Forelimb muscle (tissue), 1 donor: ENCODE measurements at places on chromosomes 5 and 9. TPM values are rescaled to one million over a fixed set of nuclear protein-coding genes. Genes with fewer than 3 reads are reported as not detected.

GRCh38 chr5:147460380-147460779, 49.5 kb downstream of the DPYSL3 start:
- DNase-seq: no peak

DNA sequence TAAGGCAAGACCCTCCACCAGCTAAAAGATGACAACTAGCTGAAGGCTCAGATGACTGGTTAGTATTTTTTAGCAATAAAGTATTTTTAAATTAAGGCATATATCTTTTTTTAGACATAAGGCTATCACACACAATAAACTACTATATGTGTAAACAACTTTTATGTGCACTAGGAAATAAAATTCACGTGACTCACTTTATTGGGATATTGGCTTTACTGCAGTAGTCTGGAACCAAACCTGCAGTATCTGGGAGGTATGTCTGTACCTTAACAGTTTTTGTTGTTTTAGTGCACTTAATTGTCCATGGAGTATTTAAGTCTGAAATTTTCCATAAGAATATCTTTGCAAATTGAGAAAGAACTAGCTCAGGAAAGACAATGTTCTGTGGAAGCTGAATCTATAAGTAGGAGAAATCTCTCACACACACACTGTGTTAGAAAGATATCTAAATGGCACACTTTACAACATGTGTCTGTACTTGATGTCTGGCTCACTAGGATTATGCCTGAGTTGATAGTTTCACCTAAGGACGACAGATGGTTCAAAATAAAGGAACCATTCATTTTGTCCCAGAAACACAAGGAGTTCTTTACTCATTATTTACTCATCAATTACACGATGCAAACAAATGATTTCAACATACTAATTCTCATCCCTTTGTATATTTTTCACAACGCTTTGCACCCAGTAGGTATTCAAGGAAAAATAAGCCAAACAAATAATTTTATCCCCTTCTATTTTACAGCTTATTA, 4.6 kb downstream of the RAPGEF6 start:
- DNase-seq: no peak

- no peak for DNase-seq
Observed at GRCh38 chr5:120240706-120241105, 223.4 kb upstream of the PRR16 start.

GRCh38 chr5:39195198-39195826, 24.1 kb downstream of the FYB1 start:
- no peak for DNase-seq

GRCh38 chr9:134776080-134776796, 104.4 kb upstream of the FCN2 start:
- DNase-seq: no peak

GRCh38 chr5:178576591-178577351, 13.4 kb downstream of the COL23A1 start:
- DNase-seq: no peak

DNA sequence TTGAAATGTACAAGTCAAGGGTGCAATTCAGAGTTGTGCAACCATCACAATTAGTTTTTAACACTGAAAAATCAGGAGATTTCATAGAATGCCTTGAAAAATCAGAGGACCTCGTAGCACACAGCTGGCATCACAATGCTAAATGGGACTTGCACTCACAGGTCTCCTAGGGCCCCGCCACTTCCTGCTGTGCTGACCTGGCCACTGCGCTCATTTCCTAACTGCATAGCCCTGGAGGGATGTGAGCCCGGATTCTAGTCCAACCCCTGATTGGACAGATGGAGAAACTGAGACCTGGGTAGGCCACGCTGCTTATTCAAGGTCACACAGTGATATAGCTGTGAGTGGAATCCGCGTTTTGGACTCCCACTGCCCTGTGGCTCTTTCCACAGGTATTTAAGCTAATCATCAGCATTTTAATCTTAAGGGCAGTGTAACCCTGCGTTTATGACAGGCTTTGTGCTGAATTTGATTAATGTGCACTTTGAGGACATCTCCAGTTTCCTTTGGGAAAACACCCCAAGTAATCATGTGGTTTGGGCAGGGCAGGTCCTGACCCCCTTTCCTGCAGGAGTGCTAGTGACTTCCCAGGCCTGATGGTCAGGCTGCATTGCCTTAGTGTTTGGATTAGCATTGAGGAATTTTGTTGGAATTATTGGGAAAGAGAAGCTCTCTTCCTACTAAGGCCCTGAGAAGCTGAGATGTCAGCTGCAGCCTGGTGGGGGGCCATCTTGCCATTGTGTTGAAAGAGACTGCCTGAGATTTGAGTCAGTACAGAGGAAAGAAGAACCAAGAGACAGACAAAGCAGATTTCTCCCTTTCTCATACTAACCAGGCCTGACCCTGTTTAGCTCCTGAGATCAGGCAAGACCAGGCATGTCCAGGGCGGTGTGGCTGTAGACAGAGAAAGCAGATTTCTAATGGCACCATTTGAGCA, 36.2 kb downstream of the STC2 start:
- no peak for DNase-seq

DNA sequence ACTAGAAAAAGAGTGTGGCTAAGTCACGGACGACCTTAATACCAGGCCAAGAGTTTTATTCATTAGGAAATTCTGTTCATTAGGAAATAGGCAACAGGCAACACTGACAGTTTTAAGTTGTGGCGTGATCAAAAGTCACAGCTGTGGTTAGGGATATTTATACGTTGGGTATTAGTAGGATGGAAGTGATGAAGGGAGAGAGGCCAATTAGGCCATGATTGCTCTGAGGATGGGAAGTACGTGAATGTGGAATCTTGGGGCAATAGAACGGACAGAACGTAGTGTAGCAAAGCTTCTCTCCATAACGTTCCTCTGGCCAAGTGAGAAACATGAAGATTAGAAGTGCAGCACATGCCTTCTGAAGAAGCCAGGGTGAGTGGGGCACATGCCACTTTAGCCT, 290.1 kb upstream of the ZNF608 start:
- no peak for DNase-seq

DNA sequence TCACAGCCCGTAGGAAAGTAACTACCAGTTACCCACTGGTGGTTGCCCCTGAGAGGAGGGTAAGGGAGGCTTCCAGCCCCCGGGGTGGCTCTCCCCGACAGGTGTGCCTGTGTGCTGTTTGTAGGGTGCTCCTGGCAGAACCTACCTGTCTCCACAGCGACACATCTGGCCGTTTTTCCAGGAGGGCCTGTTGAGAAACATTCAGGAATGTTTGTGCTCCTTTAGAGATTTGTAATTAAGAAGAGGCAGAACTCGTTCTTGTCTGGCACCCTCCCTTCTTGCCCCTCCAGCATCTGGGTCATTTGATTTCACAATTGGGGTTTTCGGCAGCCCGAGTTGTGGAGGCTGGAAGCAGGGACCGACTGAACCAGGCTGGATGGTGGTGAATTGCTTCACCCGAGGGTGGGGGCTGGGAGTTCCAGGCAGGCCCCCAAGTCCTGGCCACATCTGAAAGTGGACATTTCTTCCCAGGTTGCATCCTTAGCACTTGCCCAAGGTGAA, 74.2 kb downstream of the WWC1 start:
- DNase-seq: no peak

ZNF879 gene
- polyA plus RNA-seq: 4.0 TPM

C5orf52 gene
- polyA plus RNA-seq: not detected

ADAMTS16 gene
- polyA plus RNA-seq: 5.3 TPM

DNA sequence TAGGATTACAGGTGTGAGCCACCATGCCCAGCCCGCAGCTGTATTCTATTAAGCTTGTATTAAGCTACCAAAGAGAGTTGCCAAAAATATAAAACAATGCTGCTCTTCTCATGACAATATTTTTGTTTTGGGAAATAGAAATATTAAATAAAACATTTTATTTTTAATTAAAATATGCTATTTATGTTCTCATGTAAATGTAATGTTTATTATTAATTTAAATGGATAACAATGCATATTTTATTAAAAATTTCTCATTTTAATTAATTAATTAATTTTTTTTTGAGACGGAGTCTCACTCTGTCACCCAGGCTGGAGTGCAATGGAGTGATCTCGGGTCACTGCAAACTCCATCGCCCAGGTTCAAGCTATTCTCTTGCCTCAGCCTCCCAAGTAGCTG, 117.5 kb downstream of the ANKRD55 start:
- no peak for DNase-seq

EQTN gene
- polyA plus RNA-seq: not detected

GRCh38 chr9:75962662-75963036, 72.2 kb downstream of the PCSK5 start:
- DNase-seq: no peak

DNA sequence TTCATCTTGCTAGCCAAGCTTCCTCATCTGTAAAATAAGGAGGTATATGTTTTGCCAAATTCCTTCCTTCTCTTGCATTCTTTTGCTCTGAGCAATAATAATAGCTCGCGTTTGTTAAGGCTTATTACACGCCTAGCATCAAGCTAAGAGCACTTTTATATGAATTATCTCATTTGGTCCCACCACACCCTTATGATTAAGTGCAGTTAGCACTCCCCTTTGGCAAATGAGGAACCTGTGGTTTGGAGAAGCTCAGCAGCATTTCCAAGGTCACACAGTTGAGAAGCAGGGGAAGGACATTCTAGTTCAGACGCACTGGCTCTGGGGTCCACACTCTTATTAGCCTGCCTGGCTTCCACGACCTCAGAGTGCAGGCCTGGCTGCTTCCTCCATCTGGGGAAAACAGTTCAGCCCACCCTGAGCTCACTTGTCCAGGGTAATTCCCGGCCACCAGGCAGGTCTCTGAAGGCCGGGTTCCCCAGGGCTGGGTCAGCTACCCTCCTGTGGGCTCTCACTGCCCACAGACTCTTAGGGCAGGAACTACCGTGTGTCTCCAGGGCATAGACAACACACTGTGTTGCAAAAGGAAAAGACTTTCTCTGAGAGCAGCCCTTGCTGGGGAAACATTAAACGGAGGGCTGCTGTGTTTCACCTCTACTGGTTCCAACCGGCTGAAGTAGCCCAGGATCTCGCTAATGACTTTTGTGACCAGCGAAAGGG, 9.9 kb upstream of the FBP1 start:
- no peak for DNase-seq

DNA sequence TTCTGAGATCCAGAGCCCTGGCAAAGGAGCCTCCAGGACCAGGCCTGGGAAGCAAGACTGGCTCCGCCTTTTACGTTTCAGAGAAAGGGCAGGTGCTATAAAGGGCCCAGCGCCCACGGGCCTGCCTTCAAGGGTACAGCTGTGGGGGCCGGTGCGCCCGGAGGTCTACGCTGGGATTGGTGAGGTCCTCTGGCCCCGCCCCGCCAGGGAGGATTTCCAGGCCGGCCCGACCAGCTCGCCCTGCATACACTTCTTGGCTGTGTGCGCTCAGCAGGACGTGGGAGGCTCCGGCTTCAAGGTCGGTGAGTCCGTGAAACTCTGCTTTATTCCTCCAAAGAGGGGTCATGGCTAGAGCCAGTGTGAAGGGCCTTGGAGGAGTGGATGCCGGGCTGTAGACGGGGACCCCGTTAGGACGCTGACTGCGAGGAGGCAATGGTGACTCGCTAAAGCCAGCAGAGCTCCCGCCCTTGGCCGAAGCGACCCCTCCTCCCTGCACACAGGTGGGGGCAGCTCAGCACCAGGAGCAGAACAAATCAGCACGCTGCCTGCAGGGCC, at the start of gene CKMT2:
TSS of gene CKMT2 (plus strand) at position 243 of the 555 bp plus-strand sequence. CDS start 17,811 bp downstream, outside the sequence.
- no peak for DNase-seq

- DNase-seq: no peak
Observed at GRCh38 chr5:86894056-86894455, 276.3 kb downstream of the COX7C start.

GRCh38 chr5:66558560-66558959, 37.6 kb upstream of the MAST4 start:
- no peak for DNase-seq

RLN1 gene
- polyA plus RNA-seq: 0.27 TPM

DNA sequence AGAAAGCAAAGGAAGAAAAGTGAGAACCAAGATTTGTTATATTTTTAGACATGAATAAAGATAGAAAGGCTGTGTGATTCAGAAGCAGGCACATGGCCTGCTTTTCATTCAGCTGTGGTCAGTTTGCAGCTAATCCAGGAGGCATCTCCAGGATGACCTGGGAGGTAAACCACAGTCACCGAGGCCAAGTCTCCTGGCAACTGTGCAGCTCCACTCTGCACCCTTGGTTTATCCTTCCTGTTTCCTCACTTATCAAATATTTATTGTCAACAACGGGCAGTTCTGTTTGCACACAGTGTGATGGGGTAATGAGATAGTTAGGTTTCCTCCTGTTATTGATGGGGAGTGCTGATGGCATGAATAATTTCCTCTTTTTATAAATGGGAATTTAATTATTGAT, 243.0 kb downstream of the PSAT1 start:
- DNase-seq: no peak

LCN6 gene
- polyA plus RNA-seq: 0.18 TPM

DNA sequence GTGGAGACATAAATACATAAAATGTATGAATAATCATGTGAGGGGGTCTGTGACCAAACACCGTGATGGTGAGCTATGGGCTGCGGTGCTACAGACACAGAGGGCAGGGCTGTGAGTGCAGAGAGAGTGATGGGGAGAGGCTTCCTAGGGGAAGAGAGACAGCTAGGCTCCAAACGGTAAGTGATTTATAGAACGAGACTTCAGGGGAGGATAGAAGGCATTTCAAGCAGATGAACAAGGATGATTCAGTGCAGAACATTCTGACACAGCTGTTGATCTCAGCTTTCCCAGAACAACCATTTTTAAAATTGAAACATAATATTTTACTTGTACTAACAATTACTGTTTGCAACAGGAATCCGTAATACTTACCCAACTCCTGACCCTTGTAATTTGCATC, 100.7 kb downstream of the GAS1 start:
- DNase-seq: no peak

- peak; percentile 86 for DNase-seq
Observed at GRCh38 chr9:92535940-92536850, at the start of gene ECM2. Gene ECM2 (minus strand): TSS chr9:92535990. CDS start chr9:92522866, 13,124 bp downstream.

DNA sequence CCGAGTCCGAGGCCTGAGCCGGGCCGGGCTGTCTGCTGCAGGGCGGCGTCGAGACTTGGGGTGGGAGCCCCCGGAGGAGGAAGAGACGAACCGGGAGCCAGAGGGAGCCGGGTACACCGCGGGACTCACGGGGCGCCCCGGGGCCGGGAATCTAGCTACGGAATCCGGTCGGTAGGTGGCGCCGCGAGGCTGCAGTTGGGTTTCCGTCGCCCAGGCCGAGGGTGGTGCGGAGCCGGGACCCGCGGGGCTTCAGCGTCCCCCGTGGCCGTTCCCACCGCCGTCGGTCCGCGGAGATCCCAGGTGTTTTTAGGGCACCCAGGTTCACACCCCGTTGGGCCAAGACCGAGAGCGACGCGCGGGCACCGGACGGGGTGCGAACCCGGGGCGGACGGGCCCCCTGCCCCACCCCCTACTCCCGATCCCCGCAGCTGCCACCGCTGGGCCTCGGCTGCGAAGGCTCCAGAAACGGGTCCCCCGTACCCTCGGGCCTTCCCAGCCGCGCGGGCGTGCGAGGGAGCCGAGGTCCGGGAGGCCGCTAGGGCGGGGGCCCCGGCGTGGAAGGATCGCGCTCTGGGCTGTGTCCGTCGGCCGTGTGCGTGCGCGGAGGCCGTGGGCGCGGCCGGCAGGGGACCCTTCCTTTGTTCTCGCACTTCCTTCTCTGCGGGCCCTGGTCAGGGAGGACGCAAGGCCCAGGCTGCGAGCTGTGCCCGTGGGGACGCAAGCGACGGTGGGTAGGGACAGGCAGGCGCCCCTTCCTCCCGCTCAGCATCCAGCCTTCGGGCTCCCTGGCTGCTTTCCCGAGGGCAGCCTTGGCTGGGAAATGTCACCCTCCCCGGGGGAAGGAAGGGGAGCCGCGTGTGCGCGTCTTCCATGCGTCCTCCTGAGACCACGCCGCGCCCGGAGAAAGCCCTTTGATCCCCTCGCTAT, 146.6 kb downstream of the GAPVD1 start:
- DNase-seq: peak; percentile 40

GRCh38 chr9:131167146-131167692, 41.8 kb downstream of the NUP214 start:
- no peak for DNase-seq
